Cerebellum (tissue), 4 donors: ENCODE measurements at places on chromosomes 1 and 21. TPM values are rescaled to one million over a fixed set of nuclear protein-coding genes. Genes with fewer than 3 reads are reported as not detected.

Gene CLDN17
- not detected for total RNA-seq

Gene CROCC
- total RNA-seq, result 17.2 TPM

Gene SMIM1
- total RNA-seq, result 1.7 TPM

Gene CXADR
- total RNA-seq, result 139 TPM

Gene KRTAP24-1
- not detected for total RNA-seq

Gene UBQLN4
- 21.9 TPM for total RNA-seq

GRCh38 chr1:18632783-18633421 lies 2.3 kb downstream of the PAX7 start:
- no peak for DNase-seq

- DNase-seq, result no peak
Measured at GRCh38 chr1:237700181-237700580, 190.5 kb downstream of the ZP4 start.

GRCh38 chr1:22231995-22232690 lies 89.2 kb upstream of the WNT4 start:
- DNase-seq, result no peak

DNA sequence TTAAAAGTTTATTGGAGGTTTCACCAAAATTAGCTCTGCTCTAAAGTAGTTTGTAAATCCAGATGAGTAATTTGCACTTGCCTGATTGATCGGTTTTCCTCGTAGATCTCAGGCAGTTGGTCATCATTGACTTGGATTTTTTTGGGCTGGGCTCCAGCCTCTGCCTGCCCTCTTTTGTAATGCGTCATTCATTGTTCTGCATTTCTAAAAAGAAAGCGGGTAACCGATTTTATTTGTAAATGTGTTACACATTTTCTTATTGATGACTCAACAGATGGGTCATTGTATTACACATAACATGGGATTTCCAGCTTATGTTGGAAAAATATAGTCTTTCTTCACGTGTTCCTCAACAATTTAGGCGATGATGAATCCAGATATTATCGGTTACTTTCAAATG lies 5.5 kb downstream of the ETS2 start:
- no peak for DNase-seq

GRCh38 chr1:233714631-233715217 lies 100.8 kb downstream of the KCNK1 start:
- peak; percentile 63 for DNase-seq

GRCh38 chr1:27111626-27112573 lies 43.0 kb downstream of the SLC9A1 start:
- DNase-seq, result peak; percentile 87

DNA sequence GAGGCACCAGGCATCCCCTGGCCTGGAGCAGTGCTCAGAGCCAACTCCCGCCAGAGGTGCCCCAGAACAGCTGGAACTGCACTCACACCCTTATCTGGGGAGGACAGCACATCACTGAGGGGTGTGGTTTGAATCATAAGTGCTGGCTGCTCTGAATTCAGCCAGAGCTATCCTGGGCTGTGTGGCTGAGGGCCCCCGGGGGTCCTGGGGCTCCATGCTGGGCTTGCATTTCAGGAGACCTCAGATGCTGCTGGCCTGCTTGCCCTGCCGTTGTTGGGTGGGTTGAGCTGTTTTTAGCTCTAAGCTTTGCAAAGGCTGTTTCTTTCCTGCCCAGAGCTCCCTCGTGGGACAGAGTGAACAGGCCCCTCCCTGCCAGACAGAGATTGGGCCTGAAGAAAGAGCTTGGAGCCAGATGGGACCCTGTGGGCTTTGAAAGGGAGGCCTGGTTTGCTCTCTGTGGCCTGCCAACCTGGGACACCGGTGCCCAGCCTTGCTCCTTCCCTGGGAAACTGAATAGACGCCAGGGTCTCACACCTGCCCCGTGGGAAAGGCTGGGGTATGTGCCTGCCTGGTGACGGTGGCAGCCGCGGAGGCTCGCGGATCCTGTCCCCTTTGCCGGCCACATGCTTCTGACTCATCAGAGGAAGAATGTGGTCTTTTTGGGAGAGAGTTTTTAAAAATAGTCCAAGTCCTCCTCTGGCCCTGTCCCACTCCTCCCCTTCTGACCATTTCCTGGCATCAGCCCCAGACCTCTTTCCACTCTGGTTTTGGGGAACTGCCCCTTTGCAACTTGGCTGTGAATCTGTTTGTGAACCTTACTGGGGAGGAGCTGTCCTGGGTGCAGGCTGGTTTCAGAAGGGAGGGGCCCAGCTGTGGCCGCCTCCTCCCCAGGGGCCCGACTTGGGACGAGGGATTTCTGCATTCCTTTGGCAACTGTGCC lies 30.0 kb downstream of the ARHGEF10L start:
- DNase-seq, result no peak
